Activated CD4-positive, alpha-beta memory T cell treated with anti-CD3 and anti-CD28 coated beads for 36 hours (primary cell): ENCODE measurements at places on chromosomes 16 and 17.

DNA sequence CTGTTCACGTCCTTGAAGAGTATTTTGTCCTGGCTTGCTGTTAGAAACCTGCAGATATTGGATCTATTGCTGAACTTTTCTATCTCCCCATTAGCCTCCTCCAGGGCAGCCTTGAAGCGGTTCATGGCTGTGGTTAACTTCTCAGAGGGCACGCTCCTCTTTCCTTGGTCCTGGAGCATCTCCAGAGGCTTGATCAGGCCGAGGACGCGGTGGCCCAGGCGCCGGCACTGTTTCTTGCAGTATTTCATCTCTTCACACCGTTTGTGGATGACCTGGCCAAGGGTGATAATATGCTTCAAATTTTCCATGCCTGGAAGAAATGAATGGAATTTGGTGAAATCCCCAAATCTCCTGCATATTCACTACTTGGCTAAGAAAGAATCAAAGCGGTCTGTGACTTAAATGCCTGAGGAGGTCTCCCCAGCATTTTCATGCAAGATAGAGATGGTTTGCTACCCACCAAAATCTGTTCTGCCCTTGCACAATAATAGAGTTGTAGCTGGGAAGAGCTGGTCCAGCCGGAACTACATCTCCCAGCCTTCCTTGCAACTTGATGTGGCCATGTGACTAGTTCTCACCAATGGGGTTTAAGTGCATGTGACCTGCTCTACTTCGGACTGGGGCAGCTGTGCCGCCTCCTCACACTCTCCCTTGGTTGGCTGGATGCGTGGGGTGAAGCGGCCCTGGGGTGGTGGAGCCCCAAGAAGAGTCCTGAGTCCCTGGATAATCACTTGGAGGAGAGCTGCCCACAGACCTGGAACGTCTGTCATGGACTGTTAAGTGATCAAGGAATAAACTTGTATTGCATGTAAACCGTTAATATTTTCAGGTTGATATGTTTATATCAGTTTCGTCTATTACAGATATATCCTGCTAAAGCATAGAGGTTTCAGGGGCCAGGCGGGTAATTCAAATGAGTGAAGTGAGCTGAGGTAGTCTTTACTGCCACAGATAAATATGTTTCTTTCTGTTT is 4.9 kb downstream of the MLKL start:
- peak; percentile 75 for DNase-seq

DNA sequence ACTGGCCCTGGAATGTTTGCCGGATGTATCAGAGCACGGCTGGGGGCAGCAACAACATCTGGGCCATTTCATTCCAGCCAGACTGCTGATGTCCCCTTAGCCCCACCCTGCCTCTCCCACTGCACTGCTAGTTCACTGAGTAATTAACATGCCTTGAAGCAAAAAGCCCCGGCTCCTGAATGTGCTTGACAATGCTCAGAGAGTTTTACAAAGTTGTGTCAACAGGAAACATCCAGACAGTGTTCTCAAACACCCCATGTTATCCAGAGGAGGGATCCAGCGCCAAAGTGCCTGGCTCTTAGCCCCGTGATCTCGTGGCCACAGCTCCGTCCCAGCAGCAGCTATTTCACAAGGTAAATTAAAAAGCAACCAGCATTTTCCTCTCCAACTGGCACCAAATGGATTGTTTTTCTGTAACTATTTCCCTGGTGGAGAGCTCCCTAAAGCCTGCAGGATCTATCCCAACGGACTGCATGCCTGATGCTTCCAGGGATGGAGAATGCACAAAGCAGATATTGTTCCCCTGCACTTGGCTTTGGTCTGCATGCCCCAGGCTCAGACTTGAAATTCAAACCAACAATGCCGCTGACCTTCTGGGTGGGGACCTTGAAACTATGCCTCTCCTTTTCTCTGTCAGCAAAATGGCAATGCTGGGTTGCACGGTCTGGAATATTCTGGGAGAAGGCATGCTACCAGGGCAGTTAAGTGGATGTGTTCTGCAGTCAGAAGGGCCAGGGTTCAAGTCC is 115.6 kb upstream of the CDH5 start:
- DNase-seq: no peak

- no peak for DNase-seq
Measured at GRCh38 chr17:75695141-75695829, 26.0 kb upstream of the ITGB4 start.

GRCh38 chr16:84893849-84894599 is 74.2 kb downstream of the CRISPLD2 start:
- DNase-seq: no peak

GRCh38 chr16:68281368-68282063 is 17.2 kb downstream of the SLC7A6 start:
- DNase-seq: peak; percentile 38

- DNase-seq: no peak
Measured at GRCh38 chr17:27415120-27415795, 41.0 kb upstream of the KSR1 start.

DNA sequence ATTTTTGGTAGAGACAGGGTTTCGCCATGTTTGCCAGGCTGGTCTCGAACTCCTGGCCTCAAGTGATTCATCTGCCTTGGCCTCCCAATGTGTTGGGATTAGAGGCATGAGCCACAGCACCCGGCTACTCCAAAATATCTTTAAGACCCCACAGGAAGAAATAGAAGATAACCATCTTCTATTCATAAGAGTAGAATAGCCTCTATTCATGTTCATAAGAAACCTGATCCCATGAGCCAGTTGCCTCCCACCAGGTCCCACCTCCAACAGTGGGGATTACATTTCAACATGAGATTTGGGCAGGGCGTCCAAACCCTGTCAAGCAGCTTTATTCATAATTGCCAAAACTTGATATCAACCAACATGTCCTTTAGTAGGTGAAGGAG is 13.9 kb upstream of the TMC7 start:
- DNase-seq: no peak

DNA sequence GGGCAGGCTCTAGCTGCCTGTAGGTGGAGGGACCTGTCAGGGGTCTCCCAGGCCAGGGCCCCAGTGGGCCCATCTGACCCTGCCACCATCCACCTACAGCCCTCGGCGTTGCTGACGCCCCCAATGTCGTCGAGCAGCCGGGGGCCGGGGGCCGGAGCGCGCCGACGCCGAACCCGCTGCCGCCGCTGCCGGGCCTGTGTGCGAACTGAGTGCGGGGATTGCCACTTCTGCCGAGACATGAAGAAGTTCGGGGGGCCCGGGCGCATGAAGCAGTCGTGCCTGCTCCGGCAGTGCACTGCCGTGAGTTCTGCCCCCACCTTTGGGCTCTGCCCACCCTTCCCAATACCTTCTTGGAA is 2.2 kb downstream of the FBXL19 start:
- DNase-seq: no peak

- no peak for DNase-seq
Measured at GRCh38 chr17:5378566-5379207, 40.8 kb downstream of the NUP88 start.

- DNase-seq: no peak
Measured at GRCh38 chr17:34178092-34178491, 77.0 kb upstream of the CCL2 start.

DNA sequence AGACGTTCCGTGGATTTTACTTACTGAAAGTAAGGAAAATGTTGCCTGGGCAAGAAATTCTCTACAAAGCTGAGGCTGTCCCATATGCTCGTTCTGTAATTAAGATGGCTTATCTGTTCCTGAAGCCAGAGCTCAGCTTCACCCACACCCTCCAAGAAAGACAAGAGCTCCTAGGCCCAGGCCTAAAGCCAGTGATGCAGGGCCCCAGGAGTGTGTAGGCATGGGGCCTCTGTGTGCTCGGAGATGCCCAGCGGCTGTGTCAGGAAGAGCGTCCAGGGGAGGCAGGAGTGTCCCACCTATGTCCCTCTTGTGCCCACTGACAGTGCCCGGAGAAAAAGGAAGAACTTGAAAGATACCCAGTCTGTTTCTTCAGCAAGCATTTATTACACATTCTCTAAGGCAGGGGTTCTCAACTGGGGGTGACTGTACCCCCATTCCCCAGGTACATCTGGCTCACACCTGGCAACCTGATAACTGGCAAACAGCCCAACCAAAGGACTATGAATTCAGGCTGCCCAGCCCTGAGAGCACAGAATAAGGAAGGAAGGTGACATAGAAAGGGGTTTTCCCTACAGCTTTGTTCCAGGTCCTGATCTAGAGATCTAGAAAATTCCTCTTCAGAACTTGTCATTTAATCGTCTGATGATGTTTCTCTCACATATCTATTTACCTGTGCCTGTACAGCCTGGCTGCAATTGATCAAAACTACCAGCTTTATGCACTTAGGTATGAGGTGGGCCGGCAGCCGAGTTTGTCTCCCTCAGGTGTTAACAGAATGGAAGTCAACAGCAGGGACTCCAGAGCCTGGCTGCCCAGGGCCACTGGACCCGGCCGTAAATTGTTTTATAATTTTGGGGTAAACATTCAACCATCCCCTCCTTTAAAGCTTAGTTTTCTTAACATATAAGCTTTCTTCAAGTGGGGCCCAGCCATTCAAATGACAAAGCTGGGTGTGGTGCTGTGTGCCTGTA is 12.0 kb downstream of the SNN start:
- no peak for DNase-seq

GRCh38 chr16:28596115-28596630 is 677 bp downstream of the SULT1A2 start:
- DNase-seq: no peak

- no peak for DNase-seq
Measured at GRCh38 chr17:42873315-42873714, 22.3 kb downstream of the AOC3 start.

DNA sequence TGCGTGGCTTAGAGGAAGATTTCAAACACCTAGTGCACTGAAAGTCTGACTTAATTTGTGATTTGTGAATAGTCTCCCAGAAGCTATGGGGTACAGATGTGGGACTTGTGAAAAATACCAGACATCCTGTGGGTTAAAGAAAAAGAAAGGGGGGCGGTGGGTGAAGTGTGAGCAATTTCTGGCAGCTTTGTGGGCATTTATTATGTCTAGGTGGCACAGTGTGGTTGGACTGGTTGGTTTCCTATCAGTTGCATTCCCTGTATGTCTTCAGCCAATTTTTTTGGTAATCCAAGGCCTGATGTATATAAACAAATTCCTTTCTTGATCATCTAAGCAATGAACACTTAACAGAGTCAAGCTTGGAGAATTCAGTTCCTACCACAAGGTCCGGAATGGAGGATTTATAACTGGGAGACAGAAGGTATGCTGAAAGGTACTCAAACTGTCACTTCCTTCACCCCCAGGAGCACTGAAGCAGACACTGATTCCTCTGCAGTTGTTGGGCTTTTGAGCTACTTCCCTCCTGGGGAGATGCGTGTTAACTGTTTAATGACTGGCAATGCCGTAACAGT is 211.6 kb downstream of the WWOX start:
- DNase-seq: peak; percentile 9

- no peak for DNase-seq
Measured at GRCh38 chr16:50525262-50525661, 22.9 kb upstream of the NKD1 start.

- DNase-seq: no peak
Measured at GRCh38 chr16:28930203-28930602, 1.6 kb upstream of the CD19 start.

- no peak for DNase-seq
Measured at GRCh38 chr16:75402821-75403475, 30.4 kb downstream of the CFDP1 start.

DNA sequence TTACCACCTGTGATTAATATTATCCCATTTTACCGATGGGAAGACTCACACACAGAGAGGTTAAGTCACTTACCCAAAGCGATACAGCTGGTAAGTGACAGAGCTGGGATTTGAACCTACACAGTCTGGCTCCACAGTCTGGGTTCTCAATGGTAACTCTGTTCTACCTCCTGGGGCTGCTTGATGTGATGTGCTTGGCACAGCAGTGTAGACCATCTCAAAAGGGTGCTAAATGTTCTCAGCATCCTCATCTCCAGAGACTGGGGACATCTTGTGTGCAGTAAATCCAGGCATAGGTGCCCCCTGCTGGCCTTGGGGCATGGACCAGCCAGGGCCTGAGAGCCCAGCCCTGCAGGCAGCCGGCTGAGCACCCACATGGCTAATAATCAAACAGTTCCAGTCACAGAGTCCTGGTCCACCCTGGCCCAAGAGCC is 15.4 kb upstream of the KATNB1 start:
- peak; percentile 68 for DNase-seq

- DNase-seq: no peak
Measured at GRCh38 chr17:42642336-42642735, 16.7 kb upstream of the TUBG2 start.

- peak; percentile 74 for DNase-seq
Measured at GRCh38 chr16:11328172-11329070, 16.8 kb upstream of the RMI2 start.

GRCh38 chr16:86585821-86586611 is 7.7 kb downstream of the FOXL1 start:
- no peak for DNase-seq

DNA sequence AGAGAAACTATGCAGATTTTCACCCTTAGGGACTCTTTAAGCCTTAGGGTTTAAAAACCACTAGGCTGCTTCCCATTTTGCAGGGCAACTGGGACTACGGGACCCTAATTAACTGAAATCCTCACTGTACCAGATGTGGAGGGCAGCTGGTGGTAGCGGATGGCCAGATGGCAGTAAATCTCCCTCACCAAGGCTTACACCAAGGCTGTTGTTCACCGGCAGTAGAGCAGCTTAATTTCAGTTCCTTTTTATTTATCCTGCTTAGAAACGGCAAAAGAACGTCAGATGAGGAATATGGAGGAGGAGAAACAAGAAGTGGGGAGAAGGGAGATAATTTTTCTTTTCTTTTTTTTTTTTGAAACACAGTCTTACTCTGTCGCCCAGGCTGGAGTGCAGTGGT is 6.5 kb downstream of the ABHD15 start:
- DNase-seq: no peak

DNA sequence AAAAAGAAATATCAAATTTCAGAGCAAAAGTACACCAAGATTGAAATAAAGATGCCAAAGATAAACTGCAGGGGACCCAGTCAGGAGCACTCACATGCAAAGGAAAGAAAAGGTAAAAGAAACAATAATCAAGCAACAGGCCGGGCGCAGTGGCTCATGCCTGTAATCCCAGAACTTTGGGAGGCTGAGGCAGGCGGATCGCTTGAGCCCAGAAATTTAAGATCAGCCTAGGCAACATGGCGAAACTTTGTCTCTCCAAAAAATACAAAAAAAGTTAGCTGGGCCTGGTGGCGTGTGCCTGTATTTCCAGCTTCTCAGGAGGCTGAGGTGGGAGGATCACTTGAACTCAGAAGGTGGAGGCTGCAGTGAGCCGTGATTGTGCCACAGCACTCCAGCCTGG is 107.6 kb upstream of the SMURF2 start:
- no peak for DNase-seq

GRCh38 chr16:12708266-12708665 is 95.4 kb downstream of the CPPED1 start:
- DNase-seq: no peak

- no peak for DNase-seq
Measured at GRCh38 chr17:42281571-42282096, 5.4 kb upstream of the STAT5B start.
